ENCODE measurements at places on chromosomes 2 and 18.

GRCh38 chr2:149924549-149925213 lies 337.1 kb upstream of the MMADHC start:
- DNase-seq, result no peak

GRCh38 chr2:16252891-16253290 lies 312.5 kb downstream of the MYCN start:
- DNase-seq, result no peak

DNA sequence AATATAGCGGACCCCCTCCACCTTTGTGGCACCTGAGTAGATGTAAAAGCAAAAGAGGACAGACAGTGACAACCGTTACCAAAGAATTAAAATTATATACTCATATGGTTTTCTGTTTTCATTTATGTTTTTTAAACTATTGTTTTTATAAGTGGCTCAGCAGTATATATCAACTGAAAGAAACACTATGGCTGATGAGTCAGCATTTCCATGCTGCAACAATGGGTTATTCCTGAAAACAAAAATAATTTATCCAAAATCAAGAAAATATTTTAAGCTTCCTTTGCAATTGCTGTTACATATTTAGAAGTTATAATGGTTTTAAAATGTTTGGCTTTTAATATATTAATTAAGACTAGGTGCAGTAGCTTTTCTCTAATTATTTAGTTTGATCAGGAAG lies 17.7 kb downstream of the MRPS9 start:
- DNase-seq, result no peak

DNA sequence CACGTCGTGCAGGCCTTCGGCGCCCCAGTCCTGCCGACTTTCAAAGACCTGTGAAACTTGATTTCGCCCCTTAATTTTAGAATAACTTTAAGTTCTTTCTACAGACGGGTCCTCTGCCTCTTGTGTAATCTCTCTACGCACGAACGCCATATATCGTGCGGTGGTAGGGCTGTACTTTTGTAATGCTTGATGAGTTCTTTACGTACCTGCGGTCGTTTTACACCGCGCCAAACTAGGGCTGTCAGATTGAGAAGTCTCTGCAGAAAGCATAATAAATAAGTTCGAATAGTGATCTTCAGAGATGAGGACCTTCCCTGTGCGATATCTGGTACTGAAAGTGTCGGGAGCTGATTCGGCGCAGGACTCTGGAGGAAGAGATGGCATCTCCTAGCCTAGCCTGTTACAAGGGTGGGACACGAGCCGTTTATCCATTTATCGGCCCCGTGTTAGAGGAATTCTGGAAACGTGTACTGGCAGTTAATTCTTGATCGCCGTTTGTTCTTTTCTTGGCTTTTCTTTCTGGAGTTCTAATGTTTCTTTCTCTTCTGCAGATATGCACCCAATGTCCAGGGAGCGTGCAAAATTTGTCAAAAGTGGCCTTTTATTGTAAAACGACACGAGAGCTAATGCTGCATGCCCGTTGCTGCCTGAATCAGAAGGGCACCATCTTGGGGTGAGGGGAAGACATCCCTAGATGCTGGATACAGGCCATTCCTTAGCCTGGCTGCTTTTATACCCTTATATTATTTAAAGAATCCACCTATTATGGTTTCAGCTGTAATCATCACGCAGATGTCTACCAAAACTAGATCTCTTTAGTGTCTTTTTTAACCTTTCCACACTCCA lies 781 bp upstream of the SLC5A6 start:
- DNase-seq, result peak; percentile 57

- no peak for DNase-seq
These were observed 18.0 kb downstream of the MALL start for GRCh38 chr2:110097506-110098220.

- no peak for DNase-seq
These were observed 23.9 kb downstream of the CTLA4 start for GRCh38 chr2:203891474-203891873.

GRCh38 chr2:121545257-121545656 lies 14.6 kb downstream of the RNU4ATAC start:
- no peak for DNase-seq

DNA sequence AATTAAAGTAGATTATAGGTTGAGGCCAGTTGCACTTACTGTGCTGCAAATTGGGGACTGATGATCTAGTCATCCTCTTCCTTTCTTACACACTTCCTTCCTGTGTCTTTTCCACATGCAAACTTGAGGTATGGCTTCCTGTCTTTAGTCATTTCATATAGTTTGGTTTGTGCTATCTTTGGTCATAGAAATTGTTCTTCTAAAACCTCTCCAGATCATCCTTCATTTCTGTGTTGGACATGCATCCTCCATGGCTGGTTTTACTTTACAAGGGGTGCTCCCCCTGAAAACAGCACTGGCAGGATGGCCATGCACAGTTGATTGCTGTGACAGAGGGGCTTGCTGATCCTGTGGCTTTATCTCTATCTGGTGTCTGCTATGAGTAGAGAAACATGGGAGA lies 36.5 kb downstream of the MGAT5 start:
- DNase-seq, result no peak

DNA sequence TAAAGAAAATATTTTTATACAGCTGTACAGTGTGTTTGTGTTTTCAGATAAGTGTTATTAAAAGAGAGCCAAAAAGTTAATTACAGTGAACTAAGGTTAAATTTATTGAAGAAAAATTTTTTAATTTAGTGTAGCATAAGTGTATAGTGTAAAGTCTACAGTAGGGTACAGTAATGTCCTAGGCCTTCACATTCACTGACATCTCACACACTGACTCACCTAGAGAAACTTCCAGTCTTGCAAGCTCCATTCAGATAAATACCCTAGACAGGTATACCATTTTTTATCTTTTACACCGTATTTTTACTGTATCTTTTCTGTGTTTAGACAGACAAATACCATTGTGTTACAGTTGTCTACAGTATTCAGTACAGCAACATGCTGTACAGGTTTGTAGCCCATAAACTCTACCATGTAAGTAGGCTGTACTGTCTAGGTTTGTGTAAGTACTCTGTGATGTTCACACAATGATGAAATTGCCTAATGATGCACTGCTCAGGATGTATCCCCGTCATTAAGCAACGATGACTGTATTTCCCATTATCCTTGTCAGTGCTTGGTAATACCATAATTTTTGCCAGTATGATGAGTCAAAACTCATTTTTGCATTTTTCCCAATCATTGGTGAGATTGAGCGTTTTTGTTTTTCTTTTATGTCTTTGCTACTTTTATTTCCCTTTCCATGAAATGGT lies 48.2 kb upstream of the B3GNT2 start:
- DNase-seq, result no peak

DNA sequence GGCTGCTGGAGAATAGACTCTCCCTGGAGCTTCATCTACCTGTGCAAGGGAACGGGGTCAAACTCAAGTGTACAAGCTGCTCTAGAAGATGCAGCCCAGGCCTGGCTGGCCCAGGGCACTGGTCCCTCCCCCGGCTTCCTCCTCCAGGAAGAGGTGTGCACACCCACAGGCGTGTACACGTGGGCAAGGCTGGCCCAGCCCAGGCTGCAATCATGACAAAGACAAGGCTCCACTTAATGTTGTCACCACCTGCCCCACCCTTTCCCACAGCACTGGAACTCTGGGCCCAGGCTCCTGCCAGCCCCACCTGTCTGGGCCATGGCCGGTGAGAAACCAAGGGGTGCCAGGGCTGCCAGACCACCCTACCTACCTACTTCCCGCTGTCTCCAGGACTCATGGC lies 29.6 kb upstream of the ALPP start:
- no peak for DNase-seq

GRCh38 chr18:65606551-65607130 lies 144.2 kb upstream of the CDH7 start:
- DNase-seq, result no peak

DNA sequence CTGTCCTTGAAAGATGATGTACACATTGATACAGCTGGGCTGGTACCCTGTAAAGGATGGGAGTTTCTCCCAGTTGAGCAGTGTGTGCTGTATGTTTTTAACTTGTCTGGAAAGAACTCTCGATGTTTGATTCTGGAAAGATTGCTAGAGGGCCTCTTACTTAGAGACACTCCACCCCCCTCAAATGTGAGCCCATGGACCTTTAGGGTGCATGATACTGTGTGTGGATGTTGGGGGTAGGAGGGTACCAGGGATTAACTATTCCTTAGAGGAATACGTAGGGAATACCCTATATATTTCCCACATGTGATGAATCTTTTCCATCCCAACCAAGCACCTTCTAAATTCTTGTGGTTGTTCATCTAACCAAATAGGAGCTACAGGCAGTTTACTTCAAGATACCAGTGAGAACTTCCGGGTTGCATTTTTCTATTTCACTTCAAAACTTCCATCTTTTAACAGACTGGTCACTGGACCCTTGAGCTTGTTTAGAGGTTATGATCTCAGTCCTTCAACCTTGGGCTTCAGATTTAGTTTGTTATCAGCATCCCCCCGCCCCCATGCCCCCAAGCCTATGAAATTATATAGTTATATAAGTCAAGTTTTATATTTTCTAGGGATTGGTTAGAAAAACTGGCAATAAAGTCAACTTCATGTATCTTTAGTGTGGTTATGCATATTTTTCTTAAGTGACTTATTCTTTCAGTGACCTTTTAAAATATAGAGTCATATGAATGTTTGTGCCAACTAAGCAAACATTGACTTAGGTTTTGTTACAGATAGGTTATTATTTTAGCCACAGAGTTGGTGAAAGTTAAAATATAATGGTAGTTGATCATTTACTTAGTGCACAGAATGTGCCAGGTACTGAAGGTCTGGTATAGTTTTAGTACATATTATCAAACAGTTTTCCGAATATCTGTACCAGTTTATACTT lies 18.2 kb downstream of the AFTPH start:
- DNase-seq, result no peak

DNA sequence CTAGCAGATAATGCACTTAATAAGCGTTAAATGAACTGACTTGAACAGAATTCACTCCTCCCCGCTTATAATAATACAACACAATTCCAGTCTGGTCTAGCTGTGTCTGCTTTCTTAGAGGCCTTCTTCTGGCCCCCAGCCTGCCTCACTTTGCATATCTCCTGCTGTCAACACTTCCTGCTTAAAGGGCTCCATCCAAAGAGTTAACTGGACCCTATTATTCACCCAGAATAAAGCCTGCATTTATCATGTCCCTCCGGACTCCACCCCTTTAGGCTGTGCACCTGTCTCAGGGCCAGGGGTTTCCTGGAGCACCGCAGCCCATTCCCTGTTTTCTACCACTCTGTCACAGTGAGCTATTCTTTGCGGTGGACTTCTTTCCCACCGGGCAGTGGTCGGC lies 292.8 kb upstream of the FBXO11 start:
- no peak for DNase-seq

GRCh38 chr2:132871831-132872230 lies 201.8 kb upstream of the LYPD1 start:
- peak; percentile 9 for DNase-seq

- DNase-seq, result peak; percentile 69
These were observed 32.3 kb downstream of the STEAP3 start for GRCh38 chr2:119255760-119256581.

DNA sequence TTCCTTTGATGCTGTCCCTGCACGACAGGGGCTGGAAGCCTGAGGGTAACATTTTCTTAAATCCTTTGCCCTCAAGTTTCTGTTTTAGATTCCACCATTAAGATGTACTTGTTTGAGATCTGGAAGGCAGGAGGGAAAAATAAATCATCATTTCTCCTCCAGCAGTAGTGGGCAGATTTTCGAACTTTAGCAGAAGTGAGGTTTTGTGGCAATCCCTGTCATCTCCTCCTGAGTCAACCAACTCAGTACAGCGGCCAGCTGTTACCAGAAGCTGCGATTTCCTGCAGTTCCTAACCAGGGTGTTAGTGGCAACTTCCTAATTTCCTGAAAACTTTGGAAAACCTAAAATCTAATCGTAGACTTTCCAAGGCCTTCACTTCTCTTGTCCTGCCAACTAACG lies 517.2 kb upstream of the ACVR2A start:
- DNase-seq, result no peak

DNA sequence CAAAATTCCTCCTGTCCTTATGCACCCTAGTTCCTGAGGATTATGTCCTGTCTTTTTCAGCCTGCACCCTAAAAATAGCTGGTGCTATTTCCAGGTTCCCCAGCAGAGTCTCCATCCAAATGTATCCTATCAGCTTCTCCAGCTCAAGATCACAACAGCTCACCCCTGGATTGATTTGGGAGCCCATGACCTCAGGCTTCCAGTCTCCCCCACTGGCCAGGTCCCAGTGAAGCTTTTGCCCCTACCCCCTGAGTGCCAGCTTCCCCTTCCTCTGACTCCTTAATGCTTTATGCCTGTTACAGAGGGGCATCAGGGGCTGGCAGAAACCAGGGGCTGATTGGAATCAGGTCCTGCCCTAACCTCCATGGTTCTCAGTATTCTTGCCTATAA lies 76.9 kb upstream of the DAPL1 start:
- DNase-seq, result no peak

DNA sequence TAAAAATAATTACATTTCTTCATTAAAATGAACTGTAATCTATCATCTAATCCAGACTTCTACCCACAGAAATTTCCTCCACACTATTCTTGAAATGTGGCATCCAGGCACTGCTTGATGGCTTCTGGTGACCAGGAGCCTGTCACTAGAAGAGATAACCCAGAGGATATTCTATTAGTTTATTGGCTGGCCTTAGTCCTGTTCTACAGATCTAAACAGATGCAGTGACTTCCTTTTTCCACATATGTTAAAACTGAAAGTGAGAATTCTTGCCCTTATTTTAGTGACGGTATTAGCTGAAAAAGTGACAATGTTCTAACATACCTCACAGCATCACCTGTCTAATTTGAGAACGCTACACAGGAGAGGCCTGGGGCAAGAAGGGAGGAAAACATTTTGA lies 775.4 kb downstream of the TSN start:
- DNase-seq, result no peak

- DNase-seq, result no peak
These were observed 76.4 kb downstream of the LIPG start for GRCh38 chr18:49638209-49638785.

- peak; percentile 4 for DNase-seq
These were observed 401.8 kb downstream of the GALR1 start for GRCh38 chr18:77651441-77651840.

DNA sequence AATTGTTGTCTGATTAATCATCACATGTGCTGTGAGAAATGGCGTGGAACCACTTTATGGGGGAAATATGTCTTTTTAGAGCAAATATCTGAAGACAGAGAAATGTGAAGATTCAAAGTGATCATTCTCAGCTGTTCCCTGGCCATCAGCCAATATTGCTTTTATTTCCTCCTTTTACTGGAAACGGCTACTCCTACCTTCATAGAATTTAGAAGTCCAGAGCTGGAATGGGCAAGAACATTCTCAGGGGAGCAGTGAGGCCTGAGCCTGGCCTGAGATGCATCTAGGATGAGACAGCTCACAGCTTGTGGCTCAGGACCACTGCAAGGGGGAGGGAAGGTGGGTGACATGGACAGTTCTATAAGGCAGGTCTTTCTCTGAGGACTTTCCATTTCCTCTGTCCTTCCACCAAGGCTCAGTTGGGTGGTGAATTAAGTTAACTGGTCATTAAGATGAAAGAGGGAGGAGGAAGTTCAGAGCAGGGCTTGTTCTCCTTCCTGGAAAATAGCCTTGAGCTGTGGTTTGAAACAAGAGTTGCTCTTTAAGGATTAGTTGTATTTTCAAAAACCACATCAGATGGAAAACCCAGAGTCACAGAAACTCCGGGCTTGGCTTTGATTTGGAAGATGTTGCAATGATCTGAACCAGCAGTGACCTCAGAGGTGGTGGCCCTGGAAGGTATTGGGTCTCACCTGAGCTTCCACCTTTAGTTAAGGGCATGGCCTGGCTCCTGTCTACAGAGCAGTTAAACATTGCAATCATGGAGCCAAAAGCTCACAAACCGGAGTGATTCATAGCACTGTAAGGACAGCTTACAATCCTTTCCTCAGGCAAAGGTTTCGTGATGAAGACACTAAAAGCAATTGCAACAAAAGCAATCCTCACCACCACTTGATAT lies 144.3 kb downstream of the VAPA start:
- DNase-seq, result no peak
